Esophagus squamous epithelium (tissue), 5 donors: ENCODE measurements at places on chromosomes 13 and 19.

DNA sequence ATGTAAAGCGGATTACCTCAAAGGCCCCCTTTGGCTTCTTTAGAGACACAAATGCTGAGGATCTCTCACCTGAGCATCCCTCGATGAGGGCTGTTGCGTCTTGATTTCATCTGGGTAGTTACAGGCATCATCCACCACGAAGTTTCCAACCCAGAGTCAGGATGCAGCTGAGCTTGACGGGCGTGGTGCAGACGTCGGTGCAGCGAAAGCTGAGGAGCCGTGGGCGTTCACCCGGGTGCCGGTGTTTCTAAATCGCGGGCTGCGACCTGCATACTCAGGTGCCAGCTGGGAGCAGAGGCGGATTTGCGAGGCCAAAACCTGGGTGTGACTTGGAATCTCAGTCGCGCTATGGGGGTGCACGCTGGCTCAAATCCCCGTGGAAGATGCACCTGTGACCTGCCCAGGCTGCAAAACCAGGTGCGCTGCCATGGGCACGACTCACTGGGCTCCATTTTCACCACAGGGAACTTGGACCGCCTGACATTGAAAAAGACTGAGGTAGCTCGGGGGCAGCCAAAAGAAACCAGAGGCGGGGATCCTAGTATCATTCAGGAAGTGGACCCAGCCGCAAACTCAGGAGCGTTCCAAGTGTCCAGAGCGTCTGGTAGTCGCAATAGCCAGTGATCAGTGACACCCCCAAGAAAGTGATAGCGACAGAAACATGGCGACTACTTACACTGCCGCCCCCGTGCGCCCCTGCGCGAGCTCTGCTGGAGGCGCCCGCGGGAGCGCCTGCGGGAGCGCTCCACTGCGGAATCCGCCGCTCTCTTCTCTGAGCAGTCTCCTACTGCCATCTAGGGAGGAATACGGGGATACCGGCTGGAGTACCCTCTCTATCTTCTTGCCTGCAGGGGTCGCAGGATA is 36.4 kb upstream of the IGFL4 start:
- DNase-seq = no peak

GRCh38 chr13:99361197-99361596 is 54.0 kb upstream of the GPR183 start:
- no peak for DNase-seq

- DNase-seq = no peak
These were observed 1.2 kb upstream of the ATP1A3 start for GRCh38 chr19:41994994-41995958.

DNA sequence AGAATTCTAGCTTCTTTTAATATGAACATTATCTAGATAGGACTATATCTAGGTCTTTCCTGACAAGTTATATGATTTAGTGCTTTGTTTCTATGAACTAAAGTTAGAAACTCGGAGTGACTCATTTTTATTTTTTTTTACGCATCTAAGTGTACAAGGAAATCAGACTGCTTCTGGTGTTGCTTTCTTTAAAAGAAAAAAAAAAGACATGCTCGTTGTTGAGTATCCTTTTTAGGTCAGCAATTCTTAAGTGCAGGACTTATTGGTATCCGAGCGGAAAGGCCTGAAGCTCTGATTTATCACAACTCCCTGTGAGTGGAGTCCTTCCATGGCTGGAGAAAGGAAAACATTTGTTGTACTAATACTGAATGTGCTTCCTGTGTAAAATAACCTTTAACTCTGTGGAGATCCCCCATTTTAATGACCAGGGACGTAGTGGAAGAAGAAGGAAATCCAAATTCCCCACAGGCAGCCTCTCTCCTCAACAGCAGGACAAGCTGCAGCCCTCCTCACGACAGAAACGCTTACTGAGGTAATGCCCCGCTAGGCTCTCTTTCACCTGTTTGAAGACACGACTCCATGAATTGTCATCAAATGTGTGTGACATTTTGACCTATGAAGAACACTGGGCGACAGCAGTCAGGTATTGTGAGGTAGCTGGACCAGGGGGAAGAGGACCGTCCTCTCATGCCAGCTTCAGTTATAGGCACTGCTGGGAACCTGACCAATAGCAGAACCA is 17.9 kb upstream of the POMP start:
- no peak for DNase-seq

DNA sequence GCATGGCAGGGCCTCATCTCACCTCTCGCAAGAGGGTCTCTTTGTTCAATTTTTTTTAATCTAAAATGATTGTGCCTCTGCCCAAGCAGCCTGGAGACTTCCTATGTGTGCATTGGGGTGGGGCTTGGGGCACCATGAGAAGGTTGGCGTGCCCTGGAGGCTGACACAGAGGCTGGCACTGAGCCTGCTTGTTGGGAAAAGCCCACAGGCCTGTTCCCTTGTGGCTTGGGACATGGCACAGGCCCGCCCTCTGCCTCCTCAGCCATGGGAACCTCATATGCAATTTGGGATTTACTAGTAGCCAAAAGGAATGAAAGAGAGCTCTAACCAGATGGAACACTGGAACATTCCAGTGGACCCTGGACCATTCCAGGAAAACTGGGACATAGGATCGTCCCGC is 8.0 kb downstream of the FXYD3 start:
- no peak for DNase-seq

DNA sequence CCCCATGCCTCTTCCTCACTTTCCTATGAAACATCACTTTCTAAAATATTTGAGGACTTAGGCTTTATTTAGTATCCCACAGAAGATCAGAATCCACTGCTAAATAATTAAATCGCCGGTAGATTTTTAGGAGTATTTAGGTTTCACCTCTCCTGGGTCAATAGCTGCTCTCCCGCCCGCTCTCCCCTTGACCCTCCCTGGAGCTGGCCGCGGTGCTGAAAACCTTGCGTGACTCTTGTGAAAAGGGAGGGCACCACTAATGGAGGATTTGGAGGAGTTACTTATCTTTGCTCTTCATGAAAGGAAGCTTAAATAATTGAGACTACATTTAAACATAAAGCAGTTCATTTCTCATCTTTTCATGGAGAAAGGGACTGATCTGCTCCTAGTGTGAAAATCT is 14.1 kb downstream of the POU4F1 start:
- DNase-seq = no peak

GRCh38 chr13:30026093-30026492 is 175.7 kb upstream of the UBL3 start:
- DNase-seq = no peak

DNA sequence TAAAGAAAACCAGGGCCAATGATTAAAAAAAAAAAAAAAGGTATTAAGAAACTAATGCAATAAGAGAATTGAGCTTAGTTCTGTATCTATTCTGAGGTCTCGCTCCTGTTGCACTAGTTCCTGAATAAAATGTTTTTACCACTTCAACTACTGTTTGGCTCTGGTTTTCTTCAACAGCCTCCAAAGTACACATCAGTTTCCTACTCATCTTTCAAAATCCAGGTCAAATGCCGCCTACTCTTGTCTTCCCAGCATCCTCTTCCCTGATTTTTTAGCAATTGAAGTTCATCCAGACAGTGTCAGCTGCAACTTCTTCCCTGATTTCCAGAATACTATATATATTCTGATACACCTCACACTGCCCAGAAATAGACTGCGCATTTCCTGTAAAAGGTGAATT is 1.4 kb upstream of the RCBTB1 start:
- no peak for DNase-seq

DNA sequence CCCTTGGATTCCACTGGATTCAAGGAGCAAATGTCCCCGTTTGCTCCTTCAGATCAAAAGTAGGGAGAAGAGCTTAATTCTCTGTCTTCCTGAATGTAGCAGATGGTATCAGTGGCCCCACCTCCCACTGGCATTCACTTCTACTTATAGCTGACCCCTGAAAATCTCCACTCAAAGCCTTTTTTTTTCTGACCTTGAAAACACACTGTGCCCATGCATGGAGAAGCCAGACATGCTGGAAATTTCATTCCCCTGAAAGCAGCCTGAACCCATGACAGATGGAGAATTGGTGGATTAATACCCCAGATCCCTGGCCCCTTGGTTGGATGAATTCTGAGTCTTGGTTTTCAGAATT is 76.6 kb upstream of the UBAC2 start:
- no peak for DNase-seq

GRCh38 chr13:35512271-35512920 is 35.9 kb upstream of the MAB21L1 start:
- DNase-seq = no peak

DNA sequence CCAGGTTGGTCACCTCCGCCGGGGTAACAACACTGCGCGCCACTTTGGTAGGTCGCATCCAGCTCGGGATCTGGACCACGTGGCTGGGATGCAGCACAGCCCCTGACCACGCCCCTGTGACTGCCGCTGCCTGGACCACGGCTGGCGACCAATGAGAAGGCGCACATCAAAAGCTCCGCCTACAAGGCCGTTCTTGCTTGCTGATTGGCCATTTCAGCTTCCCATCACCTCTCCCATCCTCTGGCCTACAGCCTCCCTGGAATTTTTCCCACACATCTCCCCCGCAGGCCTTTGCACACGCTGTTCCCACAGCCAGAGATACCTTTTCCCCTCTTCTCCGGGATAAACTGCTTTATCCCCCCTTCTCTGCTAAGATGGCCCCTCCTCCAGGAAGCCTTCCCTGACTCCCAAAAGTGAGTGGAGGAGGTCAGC is 12.5 kb upstream of the MAP1S start:
- no peak for DNase-seq

DNA sequence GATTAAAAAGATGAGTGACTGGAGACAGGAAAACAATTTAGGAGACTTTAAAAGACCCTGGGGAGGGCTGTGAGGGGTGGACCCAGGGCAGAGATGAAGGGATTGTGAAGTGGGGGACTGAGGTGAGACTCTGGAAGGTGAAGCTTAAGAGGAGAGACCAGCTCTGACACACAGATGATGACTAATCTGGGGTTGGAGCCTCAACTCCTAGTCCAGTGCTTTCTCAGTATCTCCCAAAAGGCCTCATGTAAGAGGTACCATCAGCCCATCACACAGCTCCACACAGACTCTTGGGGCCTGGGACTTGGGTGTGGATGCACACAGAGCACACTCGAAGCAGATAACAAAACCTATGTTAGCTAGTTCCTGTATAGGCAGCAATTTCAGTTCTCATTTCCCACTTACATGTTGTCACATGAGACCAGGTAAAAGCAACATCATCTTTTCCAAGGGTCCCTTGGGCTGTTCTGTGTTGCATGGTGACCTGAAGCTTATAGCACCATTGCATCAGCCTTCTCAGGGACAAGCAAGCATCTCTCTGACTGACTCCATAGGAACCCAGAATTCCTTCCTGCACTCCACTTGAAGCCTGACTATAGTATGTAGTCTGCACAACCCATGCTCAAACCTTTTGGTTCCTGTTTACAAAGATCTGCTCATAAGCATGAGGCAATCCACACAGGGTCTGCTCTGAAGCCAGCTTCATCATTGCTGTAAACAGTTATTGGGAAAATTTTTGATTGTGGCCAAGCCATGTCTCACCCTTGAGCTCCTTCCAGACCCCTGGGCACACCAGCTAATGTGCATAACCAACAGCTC is 88.6 kb upstream of the MYCBP2 start:
- no peak for DNase-seq

- DNase-seq = no peak
These were observed 75.6 kb upstream of the KLF5 start for GRCh38 chr13:72983085-72983768.

- DNase-seq = no peak
These were observed 1.2 kb downstream of the ZSWIM9 start for GRCh38 chr19:48171710-48172109.

- DNase-seq = no peak
These were observed 76.2 kb downstream of the DHRS12 start for GRCh38 chr13:51727634-51728274.

DNA sequence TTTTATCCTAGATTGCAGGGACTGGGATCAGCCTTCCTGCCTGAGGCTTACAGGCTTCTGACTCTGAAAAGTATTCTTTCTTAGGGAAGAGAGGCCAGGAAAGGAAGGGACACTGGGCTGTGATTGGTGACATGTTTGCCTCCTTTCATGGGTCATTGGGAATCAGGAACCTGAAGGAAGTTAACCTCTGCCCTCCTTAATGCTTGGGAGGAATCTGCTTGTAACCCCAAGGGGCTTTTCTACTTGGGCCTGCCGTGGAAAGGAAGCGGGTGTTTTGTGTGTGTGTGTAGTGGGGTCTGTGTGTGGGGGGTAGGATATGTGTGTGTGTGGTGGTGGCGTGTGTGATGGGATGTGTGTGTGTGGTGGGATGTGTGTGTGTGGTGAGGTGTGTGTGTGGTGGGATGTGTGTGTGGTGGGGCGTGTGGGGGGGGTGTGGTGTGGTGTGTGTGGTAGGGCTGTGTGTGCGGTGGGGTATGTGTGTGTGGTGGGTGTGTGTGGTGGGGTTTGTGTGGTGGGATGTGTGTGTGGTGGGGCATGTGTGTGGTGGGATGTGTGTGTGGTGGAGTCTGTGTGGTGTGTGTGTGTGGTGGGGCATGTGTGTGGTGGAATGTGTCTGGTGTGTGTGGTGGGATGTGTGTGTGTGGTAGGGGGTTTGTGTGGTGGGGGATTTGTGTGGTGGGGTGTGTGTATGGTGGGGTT is 41.3 kb upstream of the NPAS1 start:
- no peak for DNase-seq

DNA sequence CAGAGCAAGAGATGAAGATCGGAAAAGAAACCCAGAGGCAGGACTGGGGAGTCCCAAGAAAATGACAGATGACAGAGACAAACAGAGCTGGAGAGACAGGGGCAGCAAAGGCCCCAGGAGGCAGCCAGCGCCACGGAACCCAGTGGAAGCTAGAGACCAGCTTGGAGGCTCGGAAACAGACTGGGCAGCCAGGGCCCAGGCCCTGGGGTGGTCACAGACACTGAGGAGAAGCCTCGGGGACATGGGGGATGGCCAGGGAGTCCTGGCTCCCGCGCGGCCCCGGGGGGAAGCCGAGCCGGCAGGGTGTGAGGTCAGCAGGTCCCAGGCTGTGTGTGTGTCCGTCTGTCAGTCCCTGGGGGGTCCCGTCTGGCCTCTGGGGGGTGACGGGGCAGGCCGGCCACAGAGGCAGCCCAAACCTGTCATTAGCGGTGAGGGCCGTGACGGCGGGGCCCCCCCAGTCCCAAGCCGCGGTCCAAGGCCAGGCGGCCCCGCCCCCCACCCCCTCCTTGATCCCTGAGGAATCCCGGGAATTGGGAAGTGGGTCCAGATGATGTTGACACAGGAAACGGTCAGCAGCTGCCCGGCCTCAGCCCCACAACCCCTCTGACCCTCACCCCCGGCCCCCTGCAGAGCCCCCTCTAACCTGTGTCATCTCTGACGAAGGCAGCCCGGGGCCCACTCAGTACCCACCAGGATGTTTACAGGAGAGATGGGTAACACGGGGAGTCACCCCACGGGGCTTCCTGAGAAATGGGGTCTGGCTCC is 2.5 kb upstream of the TMEM190 start:
- DNase-seq = no peak

DNA sequence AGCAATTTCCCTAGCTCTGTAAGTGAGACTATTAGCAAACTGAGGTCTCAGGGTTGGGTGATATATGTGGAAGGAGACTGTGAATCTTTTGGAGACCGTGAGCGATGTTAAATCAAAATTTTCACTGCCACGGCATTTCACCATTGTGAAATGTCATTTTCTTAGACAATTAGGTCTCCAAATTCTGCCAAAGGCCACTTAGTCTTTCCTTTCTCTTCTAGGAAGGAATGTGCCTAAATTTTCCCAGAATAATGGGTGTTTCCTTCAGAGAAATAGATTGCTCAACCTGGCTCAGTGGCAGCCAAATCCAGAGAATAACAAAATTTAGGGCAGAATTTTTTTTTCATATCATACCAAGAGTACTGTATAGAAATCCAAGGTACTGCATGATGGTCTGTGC is 64.5 kb upstream of the SCEL start:
- no peak for DNase-seq
